Activated naive CD4-positive, alpha-beta T cell treated with anti-CD3 and anti-CD28 coated beads, Interleukin-2, amount 50 U/mL, for 72 hours (primary cell): ENCODE measurements at places on chromosomes 5 and 9.

DNA sequence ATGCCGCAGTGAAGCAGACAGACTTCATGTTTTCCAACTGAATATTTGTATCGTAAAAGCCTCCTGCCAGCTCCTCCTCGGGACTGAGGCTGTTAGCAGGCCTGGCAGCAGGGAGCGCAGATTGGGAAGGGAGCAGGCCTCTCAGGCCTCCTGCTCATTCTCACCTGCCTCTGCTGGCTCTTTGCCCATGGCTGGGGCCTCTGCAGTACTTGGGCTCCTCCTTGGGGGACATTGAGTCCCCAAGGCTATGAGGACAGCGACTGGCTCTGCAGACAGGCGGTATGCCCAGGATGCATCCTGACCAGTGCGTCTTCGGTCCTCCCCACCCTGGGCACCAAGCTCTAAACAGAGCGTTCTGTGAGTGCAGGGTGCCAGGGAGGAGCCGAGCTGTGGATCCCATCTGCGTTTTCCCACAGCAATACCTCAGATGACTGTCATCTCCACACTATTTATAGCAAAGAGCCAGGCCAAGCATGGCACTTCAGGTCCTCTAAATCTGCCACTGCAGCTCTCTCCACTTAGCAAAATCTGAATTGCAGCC lies 38.7 kb downstream of the TSTD2 start:
- no peak for DNase-seq

DNA sequence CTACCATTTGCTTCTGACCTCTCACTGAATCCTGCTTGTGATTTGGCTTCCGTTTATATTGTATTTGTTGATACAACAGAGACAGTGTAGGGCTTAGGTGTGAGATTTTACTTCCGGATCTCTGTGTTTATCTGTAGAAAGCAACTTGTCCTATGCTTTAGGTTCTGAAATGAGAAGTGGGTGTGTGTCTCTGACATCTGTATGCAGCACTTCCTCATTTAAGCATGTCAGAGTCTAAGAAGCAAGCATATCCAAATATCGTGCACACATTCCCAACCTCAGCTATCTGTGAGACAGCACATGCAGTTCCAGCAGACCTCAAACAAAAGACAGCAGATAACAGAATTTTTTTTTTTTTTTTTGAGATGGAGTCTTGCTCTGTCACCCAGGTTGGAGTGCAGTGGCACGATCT lies 16.3 kb downstream of the KLF9 start:
- no peak for DNase-seq

DNA sequence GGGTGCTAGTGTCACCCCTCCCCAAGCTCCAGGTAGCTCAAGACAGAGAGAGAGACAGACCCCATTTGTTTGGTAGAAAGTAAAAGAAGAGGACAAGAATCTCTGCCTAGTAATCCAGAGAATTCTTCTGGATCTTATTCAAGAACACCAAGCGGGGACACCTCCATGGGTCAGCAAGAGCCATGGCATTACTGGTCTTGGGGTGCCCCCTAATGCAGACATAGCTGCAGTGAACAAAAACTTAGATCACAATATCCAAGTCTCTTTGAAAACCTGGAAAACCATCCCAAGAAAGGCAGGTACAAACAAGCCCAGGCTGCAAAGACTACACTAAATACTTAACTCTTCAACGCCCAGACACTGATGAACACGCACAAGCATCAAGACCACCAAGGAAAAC lies 29.9 kb upstream of the PDE4D start:
- no peak for DNase-seq

DNA sequence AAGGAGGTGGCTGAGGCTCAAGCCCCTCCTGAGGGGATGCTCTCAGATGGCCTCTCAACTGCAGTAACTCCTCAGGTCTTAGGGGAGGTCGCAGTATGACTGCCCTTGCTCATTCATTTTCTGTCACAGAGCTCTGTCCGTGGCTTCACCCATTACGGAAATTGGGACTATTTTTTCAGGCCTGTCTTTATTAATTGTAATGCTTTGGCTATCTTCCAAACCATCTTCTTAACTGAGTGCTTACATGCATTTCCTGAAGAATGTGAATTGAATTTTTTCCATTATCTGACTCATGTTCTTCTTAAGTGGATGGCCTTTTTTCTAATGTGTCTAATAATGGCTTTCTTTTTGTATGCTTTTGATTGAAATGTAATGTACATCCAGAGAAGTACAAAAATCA lies 36.4 kb upstream of the SV2C start:
- DNase-seq = no peak

DNA sequence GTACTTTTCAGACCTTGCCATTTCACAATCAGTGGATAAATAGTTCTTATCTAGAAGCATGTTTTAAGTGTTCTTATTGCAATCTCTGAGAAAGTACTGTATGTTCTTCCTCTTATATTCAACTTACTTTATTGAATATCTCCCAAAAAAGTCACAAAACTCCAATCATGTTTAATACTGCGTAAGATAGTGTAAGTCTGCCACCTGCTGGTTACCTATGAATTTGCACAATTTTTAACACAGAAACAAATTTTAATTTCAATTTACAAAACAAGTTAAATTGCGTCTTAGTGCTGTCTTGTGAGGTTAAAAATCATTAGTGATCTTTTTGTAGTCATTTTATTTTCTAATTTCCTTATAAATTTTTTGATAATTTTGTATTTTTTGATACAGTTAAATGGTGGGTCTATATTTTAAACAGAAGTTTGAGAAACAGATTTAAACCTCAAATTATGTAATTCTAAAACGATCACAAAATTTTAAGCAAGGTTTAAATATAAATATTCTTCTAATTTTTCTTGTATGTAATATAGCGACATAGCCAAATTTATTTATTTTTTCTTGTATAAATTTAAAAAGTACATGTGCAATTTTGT lies 115.8 kb downstream of the EMB start:
- DNase-seq = no peak

- DNase-seq = no peak
These were observed 60.0 kb upstream of the RARS1 start for GRCh38 chr5:168426007-168426863.

DNA sequence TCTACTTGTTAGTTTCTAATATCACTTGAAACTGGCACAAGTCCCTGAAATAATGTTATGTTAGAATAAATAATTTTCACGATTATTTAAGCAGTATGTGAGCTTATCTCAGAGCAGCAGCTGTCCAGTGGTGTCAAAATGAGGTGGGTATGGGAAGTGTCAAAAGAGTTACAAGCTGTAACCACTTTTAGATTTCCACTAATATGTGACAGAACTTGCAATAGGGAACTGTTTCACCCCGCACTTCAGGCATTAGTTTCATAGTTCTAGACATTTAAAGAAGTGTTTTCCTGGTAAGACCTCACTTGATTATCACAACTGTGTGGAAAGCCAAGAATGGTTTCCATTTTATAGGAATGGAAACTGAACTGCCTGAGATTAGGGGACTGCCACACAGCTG lies 2.9 kb upstream of the ISCA1 start:
- DNase-seq = no peak

DNA sequence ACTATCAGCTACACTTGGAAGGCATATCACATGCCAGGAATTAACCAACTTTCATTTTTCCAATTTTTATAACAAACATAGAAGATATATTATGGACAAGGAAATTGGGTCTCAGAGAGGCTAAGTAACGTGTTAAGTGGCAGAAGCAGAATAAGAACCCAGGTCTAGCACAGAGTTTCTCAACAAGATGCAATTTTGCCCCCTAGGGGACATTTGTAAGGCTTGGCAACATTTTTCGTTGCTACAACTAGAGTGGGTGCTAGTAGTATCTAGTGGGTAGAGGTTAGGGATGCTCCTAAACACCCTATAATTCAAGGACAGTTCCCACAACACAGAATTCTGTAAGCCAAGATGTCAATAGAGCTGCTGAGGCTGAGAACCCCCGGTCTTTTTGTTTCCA lies 180.6 kb downstream of the SNCAIP start:
- no peak for DNase-seq

DNA sequence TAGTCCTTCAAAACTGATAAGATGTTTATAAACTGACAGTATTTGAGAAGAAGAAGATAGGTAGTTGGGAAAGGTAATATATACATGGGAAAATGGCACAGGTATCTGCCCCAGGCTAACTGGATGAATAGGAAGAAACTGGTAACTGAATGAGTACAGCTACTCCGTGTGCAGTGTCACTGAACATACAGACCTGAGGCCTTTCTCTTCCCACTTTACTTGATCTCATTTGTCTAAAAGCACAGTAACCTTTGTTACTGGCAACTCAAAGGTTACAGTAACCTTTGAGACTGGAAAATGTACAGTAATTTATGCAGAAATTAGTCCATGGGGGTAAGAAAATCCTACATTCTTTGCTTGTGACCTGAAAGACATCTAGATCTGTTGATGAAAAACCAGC lies 735.0 kb upstream of the RIOK2 start:
- no peak for DNase-seq

GRCh38 chr5:158546748-158547147 lies 553.0 kb downstream of the EBF1 start:
- DNase-seq = no peak

- DNase-seq = no peak
These were observed 33.4 kb downstream of the GRIA1 start for GRCh38 chr5:153523831-153524230.

- DNase-seq = no peak
These were observed 18.0 kb upstream of the PRR16 start for GRCh38 chr5:120446068-120446492.

DNA sequence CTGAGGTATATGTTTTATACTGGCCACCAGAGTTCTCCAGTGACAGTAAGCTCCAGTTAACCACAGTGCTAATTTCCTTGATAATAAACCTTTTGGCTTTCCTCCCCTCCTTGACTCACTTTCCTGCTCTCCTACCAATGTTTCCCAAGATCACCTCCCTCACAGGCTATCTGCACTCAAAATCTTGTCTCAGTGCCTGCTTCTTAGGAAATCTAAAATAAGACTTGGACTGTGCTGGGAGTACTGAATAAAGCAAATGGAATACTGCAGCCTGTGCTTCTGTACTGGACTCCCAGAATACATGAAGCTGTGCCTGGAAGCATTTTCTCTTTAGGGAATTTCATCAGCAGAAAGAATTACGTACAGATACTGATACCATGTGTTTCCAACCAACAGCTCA lies 1.7 kb upstream of the DCP2 start:
- DNase-seq = no peak

DNA sequence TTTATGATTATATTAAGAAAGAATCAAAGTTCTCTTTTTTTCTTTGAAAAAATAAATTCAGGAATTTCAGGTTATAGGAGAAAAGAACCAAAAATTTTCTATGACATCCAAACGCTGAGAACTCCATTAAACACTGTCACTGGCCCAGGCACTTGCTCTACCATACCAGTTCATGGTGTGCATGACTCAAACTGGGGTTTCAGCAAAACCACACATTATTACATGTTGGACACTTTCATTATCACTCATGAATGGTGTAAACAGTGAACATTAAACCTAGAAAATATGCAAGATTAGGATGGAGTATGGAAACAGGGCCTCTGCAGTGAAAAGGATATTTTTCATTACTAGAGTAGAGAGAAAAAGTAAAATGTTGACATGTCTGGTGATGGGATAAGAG lies 369.9 kb upstream of the FAM174A start:
- DNase-seq = no peak

DNA sequence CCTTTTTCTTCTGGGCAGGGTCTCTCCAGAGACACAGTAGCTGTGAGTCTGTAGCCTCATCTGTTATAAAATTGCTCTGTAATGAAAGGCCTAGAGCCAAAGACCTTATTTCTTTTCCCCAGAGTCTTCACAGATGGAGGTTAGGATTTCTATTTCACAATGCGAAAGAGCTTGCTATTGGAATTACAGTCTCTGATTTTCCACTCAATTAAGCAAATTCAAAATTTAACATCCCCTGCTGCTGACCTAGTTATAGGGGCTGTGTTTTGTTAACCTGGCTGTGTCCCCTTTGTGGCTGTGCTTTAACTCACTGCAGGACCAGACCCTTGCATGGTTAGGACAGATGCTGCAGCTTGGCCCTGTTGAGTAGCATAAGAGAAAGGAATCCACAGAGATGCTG lies 190.3 kb upstream of the NMUR2 start:
- no peak for DNase-seq

GRCh38 chr9:38259519-38260218 lies 132.8 kb upstream of the ALDH1B1 start:
- DNase-seq = no peak

GRCh38 chr5:79237740-79238560 lies 2.0 kb downstream of the JMY start:
- DNase-seq = no peak

GRCh38 chr5:137383909-137384308 lies 115.2 kb downstream of the SPOCK1 start:
- no peak for DNase-seq

DNA sequence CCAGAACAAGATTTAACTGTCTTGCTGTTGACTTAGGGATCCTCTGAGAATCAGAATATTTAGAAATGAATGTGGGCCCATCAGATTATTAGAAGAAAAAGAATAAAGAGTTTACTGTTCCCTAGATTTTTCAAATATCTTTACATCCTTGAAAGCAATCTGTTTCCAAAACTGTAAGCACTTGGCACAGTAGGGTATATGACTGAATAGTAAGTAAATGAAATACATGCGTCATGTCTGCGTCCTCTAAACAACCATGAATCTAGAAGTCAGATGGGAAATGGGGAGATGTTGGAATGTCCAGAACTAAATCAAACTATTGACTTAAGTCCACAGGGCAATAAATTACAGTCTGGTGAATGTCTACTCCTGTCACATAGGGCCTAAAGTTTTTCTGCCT lies 26.1 kb downstream of the TTC23L start:
- no peak for DNase-seq

DNA sequence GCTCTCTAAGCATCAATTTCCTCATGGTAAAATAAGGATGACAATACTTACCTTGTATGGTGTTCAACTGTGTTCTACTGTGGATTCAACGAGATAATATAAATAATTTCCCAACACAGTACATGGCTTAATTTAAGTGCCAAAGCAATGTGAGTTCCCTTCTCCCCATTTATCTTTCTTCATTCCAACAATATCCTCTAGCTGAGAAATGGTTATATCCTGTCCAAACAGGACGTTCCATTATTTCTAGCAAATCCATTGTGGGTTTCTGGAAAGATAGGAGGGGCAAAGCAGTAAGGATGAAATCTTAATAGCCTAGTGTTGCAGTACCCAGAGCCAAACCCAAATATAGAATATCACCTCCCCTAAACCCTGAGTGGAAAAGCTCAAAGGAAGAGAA lies 22.0 kb downstream of the ABCA1 start:
- DNase-seq = no peak

GRCh38 chr5:124921694-124922093 lies 175.3 kb upstream of the ZNF608 start:
- DNase-seq = no peak

DNA sequence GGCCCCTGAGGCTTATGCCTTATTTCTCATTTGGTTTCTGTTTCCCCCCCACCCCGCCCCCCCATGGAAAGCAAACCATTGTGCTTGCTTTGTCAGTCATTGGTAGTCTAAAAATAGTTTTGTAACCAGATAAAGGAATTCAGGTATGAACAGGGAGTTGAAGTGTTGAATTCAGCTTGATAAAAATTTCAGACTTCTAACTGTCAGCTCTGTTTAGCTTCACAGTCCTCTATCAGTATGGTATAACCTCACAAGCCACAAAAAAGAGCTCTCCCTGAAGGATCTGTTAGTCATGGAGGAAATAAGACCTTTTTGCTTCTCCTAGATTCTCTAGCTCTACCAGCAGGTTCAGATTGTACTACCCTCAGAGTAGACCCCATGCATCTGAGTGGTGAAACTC lies 378.1 kb downstream of the TMEM38B start:
- DNase-seq = no peak
